Uterus (tissue), 4 donors: ENCODE measurements at places on chromosomes 2 and 18.
A peak's percentile ranks its signal among the peaks of the same experiment; 100 is the strongest.

DNA sequence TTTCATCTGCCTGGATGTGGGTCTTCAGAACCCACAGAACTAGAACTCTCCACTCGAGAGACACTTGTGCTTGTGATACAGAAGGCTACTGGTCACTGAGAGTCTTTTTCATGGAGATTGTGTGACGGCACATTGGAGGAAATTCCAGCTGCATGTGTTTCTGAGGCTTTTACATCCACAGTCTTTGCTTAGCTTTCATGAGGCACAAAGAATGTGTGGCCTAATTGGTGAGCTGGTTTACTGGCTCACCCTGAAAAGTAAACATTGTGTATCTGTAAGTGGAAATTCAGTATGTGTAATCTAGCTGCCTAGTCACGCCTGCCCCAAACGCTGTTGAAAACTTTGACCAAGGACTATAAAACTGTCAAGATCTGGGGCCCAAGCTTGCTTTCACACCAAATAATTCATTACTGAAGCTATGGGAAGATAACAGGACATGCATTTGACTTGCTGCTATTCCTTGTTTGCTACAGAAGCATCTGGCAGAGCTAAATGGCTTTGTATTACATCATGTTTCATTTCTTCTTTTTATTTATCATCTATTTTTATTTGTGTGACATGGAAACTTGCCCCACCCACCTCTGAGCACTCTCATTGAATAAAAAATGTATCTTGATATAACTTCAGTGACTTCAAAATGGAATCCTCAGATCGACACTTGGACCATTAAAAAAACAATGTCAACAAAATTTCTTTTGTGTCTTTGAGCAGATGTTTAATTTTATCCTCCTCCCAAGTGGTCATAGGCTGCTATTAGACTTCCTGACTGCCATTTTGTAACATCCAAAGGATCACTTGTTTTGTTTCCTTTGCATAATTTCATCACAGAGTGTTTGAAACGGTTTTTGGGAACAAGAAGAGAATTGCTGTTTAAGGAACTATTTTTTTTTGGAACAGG, 80.2 kb downstream of the EFEMP1 start:
- peak; percentile 28 for DNase-seq

- DNase-seq = no peak
Observed at GRCh38 chr18:13005289-13005688, 14.1 kb downstream of the CEP192 start.

GRCh38 chr18:47254341-47254939, 3.0 kb upstream of the SKOR2 start:
- no peak for DNase-seq

DNA sequence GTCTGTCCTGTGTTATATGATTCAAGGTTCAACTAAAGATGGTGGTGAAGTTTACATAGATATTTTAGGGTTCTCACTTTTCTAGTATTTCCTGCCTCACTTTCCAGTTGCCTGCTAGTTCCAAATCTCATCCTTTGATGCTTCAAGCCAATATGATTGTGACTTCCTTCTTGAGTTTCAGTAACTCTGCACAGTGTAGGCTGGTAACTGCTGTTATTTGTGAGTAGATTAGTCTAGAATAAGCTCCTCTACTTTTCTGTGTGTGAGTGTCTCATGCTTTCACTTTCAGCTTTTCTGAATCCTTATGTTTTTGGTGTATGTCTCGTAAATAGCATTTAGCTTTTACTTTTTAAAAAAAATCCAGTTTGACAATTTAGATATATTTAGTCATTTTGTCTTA, 42.6 kb downstream of the GALNT1 start:
- DNase-seq = no peak

- DNase-seq = no peak
Observed at GRCh38 chr2:238098901-238099713, 1.0 kb upstream of the ESPNL start.
